Gastroesophageal sphincter (tissue), 4 donors: ENCODE measurements at places on chromosomes 12 and 14. TPM values are rescaled to one million over a fixed set of nuclear protein-coding genes. Genes with fewer than 3 reads are reported as not detected.

ANAPC7 gene
- total RNA-seq: 40.4 TPM

- no peak for ATAC-seq
These were observed 79.5 kb downstream of the SLC25A47 start for GRCh38 chr14:100402631-100403030.

DNA sequence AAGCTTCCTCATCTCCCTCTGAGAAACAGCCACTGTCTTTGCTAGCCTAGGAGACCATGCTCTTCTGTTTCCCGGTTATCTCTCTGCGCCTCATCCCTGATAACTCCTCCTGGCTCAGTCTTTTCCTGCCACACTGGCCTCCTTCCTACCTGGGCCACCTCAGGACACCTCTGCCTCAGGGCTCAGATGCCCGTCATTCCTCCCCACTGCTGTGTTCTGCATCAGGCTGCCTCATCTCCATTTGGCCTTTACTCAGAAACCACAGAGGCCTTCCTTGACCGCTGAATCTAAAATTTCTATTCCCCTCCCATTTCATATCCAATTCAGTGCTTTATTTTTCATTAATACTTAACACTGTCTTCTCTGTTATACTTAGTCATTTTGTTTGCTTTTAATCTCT, 311.0 kb upstream of the RGS6 start:
- no peak for ATAC-seq

SERPINA4 gene
- not detected for total RNA-seq

DNA sequence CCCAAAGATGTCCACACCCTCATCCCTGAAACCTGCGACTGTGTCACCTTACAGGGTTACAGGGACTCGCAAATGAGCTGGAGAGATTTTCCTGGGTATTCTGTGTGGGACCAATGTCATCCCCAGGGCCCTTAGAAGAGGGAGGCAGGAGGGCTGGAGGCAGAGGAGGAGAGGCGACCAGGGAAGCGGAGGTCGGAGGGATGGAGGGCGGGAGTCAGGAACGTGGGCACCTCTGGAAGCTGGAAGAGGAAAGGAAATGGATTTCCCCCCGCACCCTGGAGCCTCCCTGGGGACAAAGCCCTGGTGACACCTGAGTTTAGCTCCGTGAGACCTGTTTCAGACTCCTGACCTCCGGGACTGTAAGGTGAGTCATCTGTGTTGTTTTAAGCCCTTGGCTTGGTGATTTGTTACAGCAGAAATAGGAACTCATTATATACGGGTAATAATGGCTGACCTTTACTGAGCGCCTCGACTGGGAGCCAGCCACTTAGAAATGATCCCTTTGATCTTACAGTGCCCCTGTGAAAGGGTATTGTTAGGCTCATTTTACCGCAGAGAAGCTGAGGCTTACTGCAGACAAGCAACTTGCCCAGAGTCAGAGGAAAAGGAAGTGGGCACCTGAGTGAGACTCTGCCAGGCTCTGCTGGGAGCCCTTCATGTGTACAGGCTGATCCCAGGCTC, 29.3 kb upstream of the FZD10 start:
- ATAC-seq: no peak

DNA sequence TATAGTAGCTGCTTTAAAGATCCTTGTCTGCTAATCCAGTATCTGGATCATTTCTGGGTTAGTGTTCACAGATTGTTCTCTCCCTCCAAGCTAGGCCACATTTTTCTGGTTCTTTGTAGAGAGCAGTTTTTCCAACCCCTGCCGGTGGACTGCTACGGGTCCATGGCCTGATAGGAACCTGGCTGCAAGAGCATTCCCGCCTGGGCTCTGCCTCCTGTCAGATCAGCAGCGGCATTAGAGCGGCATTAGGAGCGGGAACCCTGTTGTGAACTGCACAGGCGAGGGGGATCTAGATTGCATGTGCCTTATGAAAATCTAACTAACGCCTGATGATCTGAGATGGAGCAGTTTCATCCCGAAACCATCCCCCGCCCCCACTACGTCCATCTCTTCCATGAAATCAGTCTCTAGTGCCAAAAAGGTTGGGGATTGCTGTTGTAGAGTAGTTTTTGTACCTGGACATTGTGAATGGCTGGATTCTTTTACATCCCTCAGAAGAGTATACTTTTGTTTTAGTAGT, 50.4 kb downstream of the MYRFL start:
- no peak for ATAC-seq
